ENCODE measurements at places on chromosomes 6 and 20.

DNA sequence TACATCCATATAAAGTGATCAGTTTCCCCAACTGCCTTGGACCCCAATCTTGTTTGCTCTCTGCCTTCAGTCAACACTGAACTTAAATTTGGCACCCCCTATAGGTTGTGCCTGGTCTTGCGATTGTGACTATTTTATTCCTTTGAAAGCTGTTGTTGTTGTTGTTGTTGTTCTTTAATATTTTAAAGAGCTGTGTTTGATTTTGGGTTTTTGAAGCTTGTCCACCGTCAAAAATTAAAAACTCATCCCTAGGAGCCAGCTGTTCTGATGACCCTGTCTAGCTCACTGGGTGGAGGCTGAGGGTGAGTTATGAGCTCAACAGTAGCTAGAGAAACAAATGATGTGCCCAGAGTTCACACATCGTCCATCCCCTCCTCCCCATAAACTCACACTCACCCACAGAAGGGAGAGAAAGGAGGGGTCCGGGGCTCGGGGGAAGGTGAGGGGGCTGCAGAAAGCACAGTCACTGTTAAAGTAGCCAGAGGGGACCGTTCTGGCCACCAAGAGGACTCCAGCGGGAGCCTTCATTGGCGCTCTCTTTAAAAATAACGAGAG, 4.0 kb downstream of the SIM1 start:
- peak; percentile 42 for DNase-seq

DNA sequence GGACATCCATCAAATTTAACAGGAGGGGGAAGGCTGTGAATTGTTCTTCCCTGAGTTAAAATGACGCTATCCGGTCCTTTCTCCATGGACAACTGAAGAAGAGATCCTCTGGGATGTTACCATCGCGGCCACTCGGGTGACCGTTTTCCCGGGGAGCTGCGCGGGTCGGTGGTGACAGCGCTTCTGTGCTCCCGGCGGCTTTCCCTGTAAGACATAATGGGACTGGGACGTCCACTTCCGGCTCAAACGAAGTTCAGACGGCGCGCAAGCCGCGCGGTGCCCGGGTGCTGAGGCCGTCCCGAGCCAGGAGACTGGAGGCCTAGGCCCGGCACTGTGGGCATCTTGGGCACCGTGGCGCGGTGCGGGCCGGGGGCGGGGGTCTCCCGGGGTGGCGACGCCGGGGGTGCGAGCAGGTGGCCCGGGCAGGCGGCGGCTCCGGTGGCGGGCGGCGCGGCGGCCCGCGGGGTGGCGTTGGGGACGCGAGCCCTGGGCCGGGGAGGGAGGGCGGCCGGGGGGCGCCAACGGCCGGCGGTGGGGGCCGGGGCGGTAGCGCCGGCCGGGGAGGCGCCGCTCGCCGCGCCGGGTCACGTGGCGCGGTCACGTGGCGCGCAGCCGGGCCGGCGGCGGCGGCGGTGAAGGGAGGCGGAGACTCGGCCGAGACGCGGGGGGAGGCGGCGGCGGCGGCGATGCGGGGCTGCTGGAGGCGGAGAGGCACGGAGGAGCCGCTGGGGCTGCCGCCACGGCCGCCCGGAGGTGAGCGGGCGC, 63.6 kb downstream of the GTF2H5 start:
- DNase-seq: peak; percentile 94

GRCh38 chr6:110188791-110189190, 8.6 kb downstream of the CDC40 start:
- no peak for DNase-seq

- DNase-seq: no peak
Measured at GRCh38 chr6:136599329-136600011, 49.2 kb upstream of the MAP7 start.

DNA sequence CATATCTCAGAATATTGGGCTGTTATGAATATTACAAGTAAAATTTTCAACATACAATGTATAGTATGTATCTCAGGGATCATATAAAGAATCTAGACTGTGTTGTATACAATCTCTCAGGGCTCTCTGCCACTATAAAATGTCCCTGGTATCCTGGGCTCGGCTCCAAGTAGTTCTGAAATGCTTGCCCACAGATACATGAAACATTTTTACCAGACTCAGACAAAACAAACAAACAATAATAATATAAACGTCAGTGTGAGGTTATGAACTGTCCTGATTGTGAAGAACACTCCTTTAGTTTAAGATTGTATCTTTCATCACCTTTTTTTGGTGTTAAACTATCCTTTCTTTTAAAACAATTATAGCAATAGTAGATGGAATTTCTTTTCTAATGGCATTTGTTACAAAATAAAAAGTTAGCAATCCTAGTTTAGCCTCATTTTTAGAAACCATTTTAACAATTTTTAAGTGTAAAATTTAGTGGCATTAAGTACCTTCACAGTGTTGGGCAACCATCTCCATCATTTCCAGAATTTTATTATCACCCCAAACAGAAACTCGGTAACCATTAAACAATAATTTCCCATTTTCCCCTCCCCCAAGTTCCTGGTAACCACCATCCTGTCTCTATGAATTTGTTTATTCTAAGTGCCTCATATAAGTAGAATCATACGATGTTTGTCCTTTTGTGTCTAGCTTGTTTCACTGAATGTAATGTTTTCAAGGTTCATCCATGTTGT, 17.4 kb upstream of the LY86 start:
- no peak for DNase-seq

GRCh38 chr20:4245542-4245941, 230.2 kb upstream of the RNF24 start:
- DNase-seq: no peak

DNA sequence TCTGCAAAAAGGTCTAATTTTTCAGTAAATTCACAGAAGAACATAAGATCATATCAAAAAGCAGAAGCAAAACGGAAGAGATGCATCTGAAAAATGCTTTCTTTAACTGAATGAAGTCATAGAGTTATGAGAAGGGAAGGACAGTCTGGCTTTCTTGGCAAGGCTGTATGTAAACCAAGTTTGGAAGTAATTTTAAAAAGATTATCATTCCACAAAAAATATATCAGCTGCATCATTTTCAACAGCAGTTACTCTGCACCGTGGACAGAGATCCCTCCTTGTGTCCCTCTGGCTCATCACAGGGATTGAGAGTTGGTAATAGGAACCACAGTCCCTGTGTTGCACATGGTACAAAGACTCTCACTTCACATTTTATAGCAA, 258.5 kb downstream of the HIVEP2 start:
- no peak for DNase-seq

DNA sequence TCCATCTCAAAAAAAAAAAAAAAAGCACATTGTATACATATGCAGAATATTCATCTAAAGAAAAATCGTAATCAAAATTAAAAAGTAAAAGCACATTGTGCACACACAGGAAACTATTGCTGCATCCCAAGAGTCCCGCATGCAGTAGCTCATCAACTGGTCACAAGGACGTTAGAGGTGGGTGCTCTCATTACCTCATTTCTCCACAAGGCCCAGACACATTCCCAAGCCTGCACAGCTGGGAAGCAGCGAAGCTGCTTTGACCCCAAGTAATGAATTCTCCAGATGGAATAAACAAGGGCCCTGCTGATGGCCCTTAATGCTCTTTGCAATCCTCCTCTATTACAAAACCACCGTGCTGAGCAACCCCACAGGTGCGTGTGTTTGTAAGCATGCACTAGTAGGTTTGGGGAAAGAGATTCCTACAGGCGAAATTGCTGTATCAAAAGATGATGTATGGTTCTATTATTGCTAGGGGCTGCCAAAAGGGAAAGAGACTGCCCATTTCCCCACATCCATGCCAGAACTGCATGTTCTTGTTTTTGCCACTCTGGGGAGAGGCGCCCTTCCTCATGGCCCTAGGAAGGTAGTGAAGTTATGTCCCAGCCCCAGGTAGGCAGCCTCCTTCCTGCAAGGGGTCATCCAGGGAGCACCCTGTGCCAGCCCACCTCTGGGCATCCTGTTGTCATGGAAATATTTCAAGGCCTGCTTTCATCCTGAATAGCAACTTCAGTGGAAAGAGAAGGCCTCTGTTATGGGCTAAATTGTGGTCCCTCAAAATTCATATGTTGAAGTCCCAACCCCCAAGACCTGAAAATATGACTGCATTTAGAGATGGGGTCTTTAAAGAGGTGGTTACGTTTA, 34.6 kb upstream of the PTGIS start:
- no peak for DNase-seq

- DNase-seq: no peak
Measured at GRCh38 chr20:37881601-37882343, 21.2 kb upstream of the VSTM2L start.

DNA sequence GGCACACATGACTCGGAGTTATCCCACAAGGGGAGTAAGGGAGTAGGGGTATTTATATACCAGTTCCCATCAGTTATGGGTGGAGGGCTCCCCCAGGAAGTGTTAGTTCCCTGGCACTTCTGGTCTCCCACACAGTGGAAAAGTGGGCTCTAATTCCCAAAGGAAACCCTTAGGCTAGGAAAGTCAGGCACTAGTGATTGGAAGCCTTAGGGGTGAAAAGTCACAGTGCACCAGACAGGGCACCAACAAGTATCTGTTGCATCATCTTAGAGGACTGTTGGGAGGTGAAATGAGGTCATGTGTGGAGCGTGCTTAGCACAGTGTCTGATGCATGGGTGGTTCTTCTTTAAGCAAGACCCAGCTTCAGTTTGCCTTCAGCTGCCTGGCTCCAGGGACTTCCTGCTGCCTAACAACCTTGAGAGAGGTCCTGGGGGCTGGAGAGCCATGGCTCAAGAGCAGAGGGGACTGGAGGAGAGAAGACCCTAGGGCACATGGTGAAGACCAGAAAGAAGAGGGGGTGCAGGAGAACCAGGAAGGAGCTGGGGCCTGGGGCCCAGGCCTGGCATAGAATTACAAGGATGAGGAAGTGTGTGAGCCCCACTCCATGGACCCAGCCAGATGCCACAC, 7.5 kb upstream of the FOXP4 start:
- no peak for DNase-seq
